Lower leg skin (tissue), 4 donors: ENCODE measurements at places on chromosomes 3 and 15.
A peak's percentile ranks its signal among the peaks of the same experiment; 100 is the strongest.

DNA sequence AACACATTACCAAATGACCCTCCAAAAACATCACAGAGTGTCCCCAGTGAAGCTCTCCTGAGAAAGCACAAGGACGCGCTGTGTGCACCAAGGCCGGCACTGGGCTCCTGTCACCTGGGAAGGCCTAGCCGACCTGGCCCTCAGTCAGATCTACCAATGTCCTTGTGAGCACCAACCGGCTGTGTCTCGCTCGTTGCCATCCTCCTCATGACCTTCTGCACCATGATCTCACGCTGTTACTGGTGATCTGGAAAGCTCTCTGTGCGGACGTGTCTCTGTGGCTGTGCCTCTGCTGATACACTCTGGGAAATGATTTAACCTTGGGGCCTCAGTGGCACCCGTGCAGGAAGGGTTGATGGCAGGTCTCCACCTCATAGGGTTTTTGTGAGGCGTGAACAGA lies 24.2 kb downstream of the ZXDC start:
- no peak for DNase-seq

GRCh38 chr15:74994236-74994635 lies 1.1 kb upstream of the SCAMP5 start:
- no peak for DNase-seq

- no peak for DNase-seq
Measured at GRCh38 chr15:45439521-45440260, 61.3 kb upstream of the GATM start.

DNA sequence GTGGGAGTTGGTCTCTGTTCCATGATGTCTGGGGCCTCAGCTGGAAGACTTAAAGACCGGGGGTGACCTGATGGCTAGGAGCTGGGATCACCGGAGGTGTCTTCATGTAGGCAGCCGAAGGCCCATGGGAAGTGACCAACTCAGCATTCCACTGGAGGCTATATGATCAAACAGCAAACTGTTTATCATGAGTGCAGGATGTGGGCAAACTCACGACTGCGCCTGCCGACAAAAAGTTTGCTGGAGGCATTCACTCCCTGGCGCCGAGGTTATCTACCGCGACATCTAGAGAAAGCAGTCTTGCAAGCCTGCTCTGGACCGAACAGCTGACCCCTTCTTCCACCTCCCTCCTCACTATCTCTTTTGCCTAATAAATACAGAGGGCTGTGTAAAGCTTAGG lies 62.7 kb upstream of the NR2C2 start:
- no peak for DNase-seq

GRCh38 chr3:181292984-181293383 lies 303.4 kb upstream of the DNAJC19 start:
- DNase-seq = no peak

DNA sequence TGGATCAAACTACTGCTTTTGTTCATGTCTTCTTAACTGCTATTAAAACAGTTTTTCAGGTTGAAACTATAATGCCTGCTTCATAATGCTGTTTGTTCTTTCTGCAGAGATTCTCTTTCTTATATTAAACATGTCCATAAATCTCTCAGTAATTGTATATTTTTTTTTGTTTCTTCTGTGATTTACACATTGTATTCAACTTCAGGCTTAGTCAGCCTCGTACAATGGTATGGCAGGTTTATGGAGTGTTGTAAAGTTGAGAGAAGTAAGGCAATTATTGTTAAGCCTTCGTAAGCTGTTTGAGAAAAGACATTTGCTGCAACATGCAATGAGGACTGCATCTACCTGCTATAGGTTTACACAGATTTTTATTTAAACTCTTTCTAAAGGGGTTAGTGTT lies 977.1 kb downstream of the DIPK2A start:
- no peak for DNase-seq

DNA sequence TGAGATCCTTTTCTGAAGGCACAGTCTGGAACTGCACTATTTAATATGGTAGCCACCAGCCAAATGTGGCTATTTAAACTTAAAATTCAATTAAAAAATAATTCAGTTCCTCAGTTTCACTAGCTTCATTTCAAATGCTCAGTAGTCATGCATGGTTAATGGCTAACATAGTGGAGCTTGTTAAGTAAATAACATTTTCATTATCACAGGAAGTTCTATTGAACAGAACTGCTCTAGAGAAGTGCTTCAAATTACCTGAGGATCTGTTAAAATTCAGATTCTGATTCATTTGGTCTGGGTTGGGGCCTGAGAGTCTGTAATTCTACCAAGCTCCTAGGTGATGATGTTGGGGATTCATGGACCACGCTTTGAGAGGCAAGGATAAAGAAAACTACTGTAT lies 109.6 kb upstream of the THRB start:
- no peak for DNase-seq

DNA sequence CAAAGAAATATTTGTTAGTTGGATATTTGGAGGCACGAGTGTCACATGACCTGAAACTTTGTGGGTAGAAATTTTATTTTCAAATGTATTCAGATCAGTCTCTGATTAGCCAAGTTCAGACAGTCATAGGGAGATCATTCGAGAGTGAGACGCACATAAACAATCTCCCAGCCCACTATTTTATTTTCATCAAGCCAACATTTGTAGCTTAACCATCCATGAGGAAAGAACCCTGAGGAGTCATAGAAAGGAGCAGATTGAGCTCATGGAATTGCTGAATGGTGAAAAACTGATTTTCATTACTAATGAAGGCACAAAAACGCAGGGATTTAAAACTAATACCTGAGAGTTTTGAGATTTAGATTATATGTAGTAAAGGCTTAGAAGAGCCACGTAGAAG lies 548.7 kb downstream of the NSUN3 start:
- no peak for DNase-seq

GRCh38 chr15:75921732-75922703 lies 18.3 kb downstream of the FBXO22 start:
- peak; percentile 68 for DNase-seq

GRCh38 chr3:133927540-133928066 lies 31.9 kb upstream of the RAB6B start:
- no peak for DNase-seq

DNA sequence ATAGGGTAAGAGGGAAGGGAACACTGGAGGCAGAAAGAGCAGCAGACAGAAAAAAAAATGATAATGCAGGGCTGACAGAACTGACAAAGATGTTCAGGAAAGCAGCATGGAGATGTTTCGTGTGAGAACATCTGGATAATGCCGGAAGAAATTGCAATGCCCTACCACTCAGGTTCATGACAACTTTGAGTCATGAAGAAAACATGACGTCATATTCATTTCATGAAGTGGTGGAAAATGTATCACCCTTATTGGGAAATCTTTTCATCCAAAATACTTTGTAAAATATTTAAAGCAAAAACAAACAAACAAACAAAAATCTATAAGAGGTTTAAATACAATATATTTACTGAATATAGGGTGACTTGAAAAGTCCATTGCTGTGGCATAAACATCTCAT lies 305.4 kb upstream of the IGF1R start:
- DNase-seq = no peak

DNA sequence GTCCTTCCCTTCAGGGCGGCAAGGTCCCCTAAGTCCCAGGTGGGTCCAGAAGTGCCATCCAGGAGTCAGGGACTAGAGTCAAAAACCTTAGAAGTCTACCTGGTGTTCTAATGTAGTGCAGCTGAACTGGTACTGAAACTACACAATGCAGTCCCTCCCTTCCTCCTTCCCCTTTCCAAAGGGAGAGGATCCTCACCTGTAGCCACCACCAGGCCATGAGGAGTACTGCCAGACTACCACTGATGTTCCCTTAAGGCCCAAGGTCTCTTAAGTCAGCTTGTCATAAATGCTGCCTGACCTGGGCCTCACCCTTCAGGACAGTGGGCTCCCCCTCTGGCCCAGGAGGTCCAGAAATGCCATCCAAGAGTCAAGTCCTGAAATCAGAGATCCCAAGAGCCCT lies 98.9 kb downstream of the ULK4 start:
- DNase-seq = no peak

- no peak for DNase-seq
Measured at GRCh38 chr3:107103786-107104185, 273.5 kb upstream of the CCDC54 start.

DNA sequence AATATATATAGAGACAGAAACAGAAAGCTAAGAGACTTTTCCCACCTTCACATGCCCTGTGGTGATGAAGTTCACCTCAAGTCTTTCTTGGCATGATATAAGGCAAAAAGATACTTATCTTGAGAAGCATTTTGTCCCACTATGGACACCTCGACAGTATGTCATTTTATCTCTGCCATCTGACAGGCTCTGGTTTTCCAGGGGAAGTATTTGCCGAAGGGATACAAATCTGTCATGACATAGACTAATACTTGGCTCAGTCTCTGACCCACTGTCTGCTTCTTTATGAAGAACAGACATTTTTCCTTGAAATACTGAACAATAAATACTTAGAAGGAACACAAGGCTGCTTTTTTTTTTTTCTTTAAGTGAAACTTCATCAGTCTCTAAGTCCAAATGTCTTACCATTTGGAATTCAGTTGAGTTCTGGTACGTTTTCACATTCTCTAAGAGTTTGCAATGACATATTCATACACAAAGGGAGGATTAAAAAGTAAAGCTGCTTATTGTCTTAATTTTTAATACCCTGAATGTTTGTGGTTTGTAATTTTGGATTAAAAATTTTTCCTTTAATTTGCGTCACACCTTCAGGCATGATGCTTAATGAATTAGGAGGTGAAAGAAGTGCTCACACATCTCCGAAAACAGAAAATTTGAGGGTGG lies 87.8 kb upstream of the LMOD3 start:
- no peak for DNase-seq

GRCh38 chr3:33918126-33918756 lies 119.8 kb downstream of the PDCD6IP start:
- no peak for DNase-seq

GRCh38 chr15:52004806-52005205 lies 14.2 kb upstream of the MAPK6 start:
- DNase-seq = no peak

DNA sequence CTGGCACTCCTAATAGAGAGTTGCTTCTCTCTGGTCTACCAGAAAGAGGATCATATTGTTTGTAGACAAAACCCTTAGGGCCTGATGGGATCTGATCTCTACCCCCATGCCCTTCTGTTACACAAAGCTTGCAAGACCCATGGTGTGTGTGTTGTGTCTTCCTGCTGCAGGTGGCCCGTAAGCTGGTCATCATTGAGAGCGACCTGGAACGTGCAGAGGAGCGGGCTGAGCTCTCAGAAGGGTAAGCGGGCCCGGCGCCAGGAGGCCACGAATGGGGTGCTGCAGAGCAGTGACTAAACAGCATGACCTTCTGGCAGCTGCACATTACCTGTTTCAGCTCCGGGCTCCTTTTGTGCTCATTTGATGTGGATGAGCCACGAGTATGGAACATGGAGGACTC lies 18.2 kb downstream of the TPM1 start:
- no peak for DNase-seq

GRCh38 chr3:177676947-177677587 lies 479.8 kb upstream of the TBL1XR1 start:
- no peak for DNase-seq

DNA sequence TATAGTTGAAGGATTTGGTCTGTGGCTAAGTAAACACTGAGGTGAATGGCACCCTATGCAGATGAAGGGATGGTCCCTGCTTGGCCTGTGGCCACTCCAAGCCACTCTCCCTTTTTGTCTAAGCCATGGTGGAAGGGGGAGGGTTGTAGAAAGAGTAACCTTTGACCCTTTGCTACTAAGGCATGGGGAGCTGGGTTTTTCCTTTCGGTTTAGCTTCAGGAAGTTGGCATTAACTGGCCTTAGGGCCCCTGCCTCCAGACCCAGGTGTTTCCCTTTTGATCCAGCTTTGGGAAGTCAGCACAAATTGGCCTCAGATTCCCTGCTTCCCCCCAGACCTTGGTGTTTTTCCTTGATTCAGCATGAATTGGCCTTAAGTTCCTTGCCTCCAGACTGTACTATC lies 49.5 kb downstream of the EFCAB12 start:
- DNase-seq = no peak

GRCh38 chr3:17761563-17761962 lies 19.1 kb upstream of the TBC1D5 start:
- no peak for DNase-seq

DNA sequence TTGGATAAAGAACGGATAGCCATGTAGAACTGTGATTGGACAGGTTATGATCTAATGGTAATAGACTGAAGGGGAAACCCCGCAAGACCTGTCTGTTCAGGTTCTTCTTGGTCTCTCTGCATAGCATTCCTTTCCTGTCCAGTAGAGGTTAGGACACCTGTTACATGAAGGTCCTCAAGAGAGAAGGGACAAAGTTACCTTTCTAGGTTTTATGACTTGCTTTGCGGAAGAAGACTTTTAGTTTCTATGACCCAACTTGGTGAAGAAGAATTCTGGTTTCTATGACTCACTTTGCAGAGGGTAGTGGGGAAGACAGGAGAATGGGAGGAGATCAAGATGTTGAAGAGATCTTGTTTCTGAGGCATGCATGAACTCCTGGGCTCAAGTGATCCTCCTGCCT lies 97.9 kb upstream of the C3orf80 start:
- DNase-seq = no peak

DNA sequence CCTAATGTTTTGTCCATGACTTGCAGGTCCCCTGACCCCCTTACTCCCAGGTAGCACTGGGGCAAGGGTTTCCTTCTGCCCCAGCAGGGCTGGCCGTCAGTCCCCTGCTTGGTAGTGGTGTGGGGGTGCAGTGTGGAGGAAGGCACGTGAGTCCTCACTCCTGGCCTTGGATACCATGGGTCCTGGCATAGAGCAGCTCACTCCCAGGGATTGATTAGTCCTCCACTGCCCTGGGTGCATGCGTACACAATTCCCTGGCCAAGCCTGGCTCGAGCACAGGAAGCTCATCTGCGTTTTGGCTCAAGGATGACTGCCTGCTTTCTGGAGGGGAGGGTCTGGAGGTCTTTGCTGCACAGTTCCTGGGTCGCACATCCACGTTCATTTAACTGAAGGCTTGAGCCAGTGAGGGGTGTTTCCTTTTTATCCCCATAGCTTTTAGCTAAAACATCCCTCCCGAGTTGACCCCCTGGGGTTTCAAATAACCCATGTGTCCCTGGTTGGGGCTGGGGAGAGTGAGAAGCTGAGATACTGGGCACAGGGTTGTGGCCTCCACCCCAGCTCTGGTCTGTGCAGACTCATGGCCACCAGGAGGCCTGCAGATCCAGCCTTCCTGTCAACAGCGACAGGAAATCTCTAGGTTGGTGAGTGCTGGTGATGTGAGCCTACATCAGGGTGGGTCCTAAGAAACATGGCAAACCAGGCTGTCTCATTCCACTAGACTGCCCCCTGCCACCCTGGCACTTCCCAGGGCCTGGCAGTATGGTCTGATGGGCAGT lies 11.5 kb downstream of the HEMK1 start:
- no peak for DNase-seq

- DNase-seq = no peak
Measured at GRCh38 chr15:68593341-68593740, 14.5 kb downstream of the CORO2B start.

- DNase-seq = no peak
Measured at GRCh38 chr3:48226939-48227338, 3.6 kb downstream of the CAMP start.

DNA sequence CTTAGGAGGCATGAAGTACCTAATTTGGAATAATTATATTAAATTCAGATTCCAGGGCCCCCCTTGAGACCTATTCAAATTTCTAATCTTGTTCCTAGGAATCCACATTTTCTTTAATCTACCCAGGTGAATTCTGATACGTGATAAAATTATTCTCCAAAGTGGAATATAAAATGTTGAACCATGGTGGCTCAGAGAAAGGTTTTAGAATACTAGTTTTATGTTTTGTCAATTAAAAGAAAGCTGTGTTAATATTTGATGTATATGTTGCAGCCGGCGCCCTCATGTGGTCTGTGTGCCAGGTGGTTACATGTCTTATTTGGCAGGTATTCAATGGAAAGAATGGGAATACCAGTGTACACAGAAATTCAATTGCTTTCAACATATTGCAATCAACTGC lies 321.8 kb downstream of the FEZF2 start:
- no peak for DNase-seq

- no peak for DNase-seq
Measured at GRCh38 chr3:168620854-168621253, 525.1 kb upstream of the GOLIM4 start.
